ENCODE measurements at places on chromosomes 6 and 20. TPM values are rescaled to one million over a fixed set of nuclear protein-coding genes. Genes with fewer than 3 reads are reported as not detected.
A peak's percentile ranks its signal among the peaks of the same experiment; 100 is the strongest.

DNA sequence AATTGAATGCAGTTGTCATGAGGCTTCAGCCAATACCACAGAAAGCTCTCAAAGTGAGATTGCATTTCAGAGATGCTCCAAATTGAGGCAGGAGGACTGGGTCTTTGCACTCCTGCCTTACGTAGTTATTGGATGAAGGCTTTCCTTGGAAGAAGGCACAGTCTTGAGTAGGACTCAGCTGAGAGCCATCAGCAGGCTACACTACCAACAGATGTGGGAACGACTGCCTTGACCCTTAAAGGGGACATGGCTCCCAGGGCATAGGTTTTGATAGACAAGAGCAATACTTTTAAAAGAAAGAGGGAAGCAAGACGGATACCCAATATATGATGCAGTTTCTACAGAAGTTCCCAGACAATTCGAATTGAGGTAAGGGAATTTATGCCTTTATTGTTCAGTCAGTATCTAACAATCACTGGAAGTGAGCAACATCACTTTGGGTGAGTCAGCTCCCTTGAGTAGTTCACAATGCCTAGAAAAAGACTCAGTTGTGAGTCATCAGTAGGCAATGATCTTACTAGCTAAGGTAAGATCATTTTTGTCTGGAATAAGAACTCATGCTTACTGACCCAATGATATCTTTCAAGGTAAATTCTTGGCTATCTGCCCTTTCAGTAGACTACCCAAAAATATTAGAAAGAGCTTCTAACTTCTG, 390.8 kb downstream of the GJA1 start:
- no peak overlapping the region for H3K27ac ChIP-seq
- peaks cover 6% of the 10 kb centered on the region for H3K36me3 ChIP-seq
- H3K4me1 ChIP-seq, result peaks cover 51% of the 10 kb centered on the region
- no peaks in the 10 kb centered on the region for H3K27me3 ChIP-seq

GRCh38 chr20:54188132-54188849, 14.5 kb upstream of the CYP24A1 start:
- H3K27me3 ChIP-seq, result no peaks in the 10 kb centered on the region
- no peaks in the 10 kb centered on the region for H3K4me1 ChIP-seq
- H3K27ac ChIP-seq, result no peak overlapping the region
- no peak overlapping the region for H3K4me3 ChIP-seq
- no peak for DNase-seq
- H3K36me3 ChIP-seq, result no peaks in the 10 kb centered on the region

DNA sequence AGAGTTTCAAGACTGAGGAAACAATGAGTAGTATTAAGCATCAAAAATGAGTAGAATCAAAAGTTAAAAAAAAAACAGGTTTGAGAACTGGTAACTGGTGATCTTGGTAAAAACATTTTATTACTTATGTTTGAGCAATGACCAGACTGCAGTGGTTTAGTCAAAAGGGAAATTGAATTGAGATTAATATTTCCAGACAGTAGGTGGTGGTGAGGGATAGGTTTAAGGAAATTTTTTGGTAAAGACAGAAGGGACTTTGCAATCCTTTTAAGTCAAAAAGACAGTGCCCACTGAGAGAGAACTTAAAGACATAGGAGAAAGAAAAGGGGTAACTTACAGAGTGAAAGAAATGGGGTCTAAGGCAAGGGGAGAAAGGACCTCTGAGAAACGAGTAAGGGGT, 156.9 kb downstream of the ASCC3 start:
- no peak for DNase-seq
- H3K4me1 ChIP-seq, result peaks cover 7% of the 10 kb centered on the region
- no peaks in the 10 kb centered on the region for H3K27me3 ChIP-seq
- peak overlapping the region; percentile 9 for H3K27ac ChIP-seq

GRCh38 chr20:63015662-63016361, 9.0 kb upstream of the BHLHE23 start:
- peaks cover 17% of the 10 kb centered on the region for H3K36me3 ChIP-seq
- no peak overlapping the region for H3K27ac ChIP-seq
- H3K4me1 ChIP-seq, result peaks cover 19% of the 10 kb centered on the region
- peaks cover 25% of the 10 kb centered on the region for H3K27me3 ChIP-seq
- DNase-seq, result no peak

DNA sequence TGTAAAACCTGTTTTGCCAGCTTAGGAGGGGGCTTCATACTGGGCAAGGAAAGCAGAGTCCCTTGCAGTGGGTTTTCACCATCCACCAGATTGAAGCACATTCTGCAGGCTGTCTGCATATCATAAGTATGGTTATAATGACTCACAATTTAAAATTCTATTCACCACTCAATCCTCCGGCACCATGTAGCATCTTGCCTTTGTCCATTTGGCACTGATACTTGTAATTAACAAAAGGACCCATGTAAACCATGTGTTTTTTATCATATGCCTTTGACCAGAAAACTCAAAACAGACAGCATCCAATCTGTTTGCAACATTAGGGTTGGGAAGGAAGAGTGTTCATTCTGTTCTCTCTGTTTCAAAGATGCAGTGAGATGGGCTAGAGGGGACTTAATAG, 3.0 kb downstream of the CD83 start:
- peaks cover 14% of the 10 kb centered on the region for H3K4me1 ChIP-seq
- no peak overlapping the region for H3K27ac ChIP-seq
- DNase-seq, result no peak
- H3K36me3 ChIP-seq, result peaks cover 4% of the 10 kb centered on the region

DNA sequence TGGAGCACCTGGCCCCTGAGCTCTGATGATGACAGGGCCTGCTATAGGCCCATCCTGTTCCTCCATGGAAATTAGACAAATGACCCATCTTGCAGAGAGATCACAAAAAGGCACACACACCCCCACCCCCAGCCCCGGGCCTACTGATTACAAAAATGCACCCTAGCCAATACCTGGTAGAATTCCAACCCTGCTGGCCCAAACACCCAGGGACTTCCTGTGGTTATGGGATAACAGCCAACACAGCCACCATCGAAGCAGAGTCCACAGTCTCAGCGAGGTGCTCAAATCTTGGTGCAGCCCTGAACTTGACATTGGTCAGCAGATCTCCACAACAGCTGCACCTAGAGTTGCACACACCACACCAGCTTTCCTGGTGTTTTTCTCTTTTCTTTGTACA, 17.0 kb downstream of the NCR2 start:
- H3K27me3 ChIP-seq, result peaks cover 52% of the 10 kb centered on the region
- H3K36me3 ChIP-seq, result peaks cover 8% of the 10 kb centered on the region
- no peak for DNase-seq
- H3K27ac ChIP-seq, result no peak overlapping the region
- H3K4me1 ChIP-seq, result no peaks in the 10 kb centered on the region

Gene ZSCAN26
- total RNA-seq, result 5.2 TPM

Gene PM20D2
- total RNA-seq, result 5.1 TPM

Gene TUBB1
- not detected for total RNA-seq

Gene NFKBIL1
- total RNA-seq, result 17.1 TPM

Gene HLA-DRA
- total RNA-seq, result 2.8 TPM

Gene TAB2
- total RNA-seq, result 45.3 TPM
